Cardiac muscle cell (in vitro differentiated cells and primary cell): ENCODE measurements at places on chromosomes 3 and 15.
A peak's percentile ranks its signal among the peaks of the same experiment; 100 is the strongest.

- H3K4me3 ChIP-seq = no peak overlapping the region
- peaks cover 32% of the 10 kb centered on the region for H3K4me1 ChIP-seq
- no peaks in the 10 kb centered on the region for H3K36me3 ChIP-seq
- no peak for DNase-seq
- H3K27me3 ChIP-seq = no peaks in the 10 kb centered on the region
Measured at GRCh38 chr3:45573591-45573990, 21.0 kb upstream of the LIMD1 start.

- no peak overlapping the region for H3K4me3 ChIP-seq
- H3K36me3 ChIP-seq = no peaks in the 10 kb centered on the region
- H3K27me3 ChIP-seq = no peaks in the 10 kb centered on the region
- peak; percentile 99 for DNase-seq
- H3K4me1 ChIP-seq = no peaks in the 10 kb centered on the region
Measured at GRCh38 chr15:29612096-29612495, 210.2 kb downstream of the TJP1 start.

GRCh38 chr3:25916321-25916720 is 126.4 kb downstream of the OXSM start:
- no peak overlapping the region for H3K4me3 ChIP-seq
- H3K27ac ChIP-seq = no peak overlapping the region
- no peak for DNase-seq
- no peaks in the 10 kb centered on the region for H3K36me3 ChIP-seq
- H3K4me1 ChIP-seq = no peaks in the 10 kb centered on the region

GRCh38 chr15:88301311-88301710 is 44.8 kb upstream of the NTRK3 start:
- no peak for DNase-seq
- H3K4me1 ChIP-seq = no peaks in the 10 kb centered on the region
- peaks cover 72% of the 10 kb centered on the region for H3K27me3 ChIP-seq
- H3K36me3 ChIP-seq = no peaks in the 10 kb centered on the region

DNA sequence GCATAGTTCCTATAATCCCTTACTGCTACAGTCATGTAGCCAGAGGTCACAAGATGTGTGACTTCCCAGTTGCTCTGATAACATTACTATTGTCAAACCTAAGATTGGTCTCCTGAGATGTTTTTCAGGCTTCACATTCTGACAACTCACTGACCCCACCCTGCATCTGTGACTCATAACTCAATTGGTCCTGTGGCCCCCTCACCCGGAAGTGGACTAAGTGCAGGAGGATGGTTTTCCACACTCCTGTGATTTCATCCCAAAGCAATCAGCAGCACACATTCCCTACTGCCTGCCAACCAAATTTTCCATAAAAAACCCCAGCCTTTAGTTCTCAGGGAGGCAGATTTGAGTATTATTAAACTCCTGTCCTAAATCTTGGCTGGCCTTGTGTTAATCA is 564.9 kb upstream of the ZNF385D start:
- H3K4me3 ChIP-seq = no peak overlapping the region
- H3K4me1 ChIP-seq = no peaks in the 10 kb centered on the region
- peak; percentile 6 for DNase-seq
- H3K27ac ChIP-seq = no peak overlapping the region

- no peaks in the 10 kb centered on the region for H3K27me3 ChIP-seq
- peak overlapping the region; percentile 98 for H3K4me3 ChIP-seq
- DNase-seq = no peak
- peaks cover 35% of the 10 kb centered on the region for H3K4me1 ChIP-seq
- peaks cover 70% of the 10 kb centered on the region for H3K36me3 ChIP-seq
Measured at GRCh38 chr15:37094915-37095711, 5.2 kb downstream of the MEIS2 start.

- no peaks in the 10 kb centered on the region for H3K27me3 ChIP-seq
- DNase-seq = no peak
- H3K27ac ChIP-seq = peak overlapping the region; percentile 63
- no peaks in the 10 kb centered on the region for H3K36me3 ChIP-seq
- H3K4me1 ChIP-seq = peaks cover 55% of the 10 kb centered on the region
Measured at GRCh38 chr15:83061680-83062079, 5.4 kb downstream of the BTBD1 start.

DNA sequence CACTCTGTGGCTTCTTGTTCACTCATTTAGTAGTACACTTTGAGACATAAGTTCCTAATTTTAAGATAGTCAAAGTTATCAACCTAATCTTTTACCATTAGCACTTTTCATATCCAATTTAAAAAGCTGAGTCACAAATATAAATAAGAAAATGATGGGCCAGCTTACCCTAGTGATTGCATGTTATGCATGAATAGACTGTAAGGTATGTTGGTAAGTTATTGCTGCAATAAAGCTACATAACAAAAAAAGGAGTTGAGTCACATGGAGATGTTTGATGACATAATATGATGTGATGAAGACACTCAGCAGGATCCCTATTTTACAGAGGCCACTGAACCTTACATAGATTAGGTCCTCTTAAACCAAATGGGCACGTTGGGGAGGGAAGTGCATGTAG is 161.3 kb downstream of the OCA2 start:
- H3K4me3 ChIP-seq = no peak overlapping the region
- no peak for DNase-seq
- no peaks in the 10 kb centered on the region for H3K36me3 ChIP-seq
